ENCODE measurements at places on chromosomes 1 and 21. TPM values are rescaled to one million over a fixed set of nuclear protein-coding genes. Genes with fewer than 3 reads are reported as not detected.

Gene GBP6
- not detected for polyA plus RNA-seq

Gene INAVA
- 20.7 TPM for polyA plus RNA-seq

Gene PFKFB2
- 8.6 TPM for polyA plus RNA-seq

Gene AGO3
- 9.8 TPM for polyA plus RNA-seq

Gene GJA9
- 0.20 TPM for polyA plus RNA-seq

Measured in muscle of arm (tissue), 14 donors.